Activated CD4-positive, alpha-beta T cell treated with anti-CD3 and anti-CD28 coated beads for 24 hours (primary cell): ENCODE measurements at places on chromosomes 5 and 9.

DNA sequence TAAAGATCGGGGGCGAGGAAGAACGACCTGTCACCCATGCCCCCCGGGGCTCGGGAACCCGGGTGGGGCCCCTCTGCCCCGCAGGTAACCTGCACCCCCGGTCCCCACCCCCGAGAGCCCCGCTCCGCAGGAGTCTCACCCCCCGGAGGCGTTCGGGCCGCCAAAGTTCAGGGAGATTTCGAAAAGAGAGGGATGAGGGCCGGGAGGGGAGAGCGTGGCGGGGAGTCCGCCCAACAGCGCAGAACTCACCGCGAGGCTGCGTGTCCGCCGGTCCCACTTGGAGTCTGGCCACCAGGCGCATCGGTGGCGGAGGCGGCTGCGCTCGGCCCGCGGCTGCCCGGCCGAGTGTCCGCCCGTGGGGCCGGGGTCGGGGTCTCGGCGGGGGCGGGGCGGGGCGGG, at the start of gene PHF19:
Gene PHF19, minus strand, starts transcription at position 347 of the 399 bp plus-strand sequence. CDS start 2,447 bp downstream, outside the sequence.
- no peak for DNase-seq

GRCh38 chr9:35518225-35518821, 28.4 kb downstream of the RUSC2 start:
- DNase-seq: no peak

GRCh38 chr5:93978222-93978621, 236.8 kb upstream of the POU5F2 start:
- no peak for DNase-seq

DNA sequence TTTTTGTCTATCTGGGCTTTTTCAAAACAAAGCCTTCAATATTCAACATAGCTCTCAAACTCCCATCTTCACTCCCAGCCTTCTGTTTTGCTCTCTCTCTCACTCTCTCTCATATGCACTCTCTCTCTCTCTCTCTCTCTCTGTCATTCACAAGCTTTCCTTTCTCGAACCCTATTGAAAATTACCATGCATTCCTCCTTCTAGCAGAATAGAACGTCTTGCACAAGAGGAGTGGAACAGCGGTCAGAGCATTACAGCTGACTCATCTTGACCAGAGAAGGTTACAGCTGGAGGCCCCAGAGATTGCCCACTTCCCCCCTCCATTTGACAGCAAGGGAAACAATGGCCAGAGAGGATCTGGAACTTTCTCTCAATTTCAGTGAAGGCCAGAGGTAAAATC, 51.0 kb upstream of the LIFR start:
- DNase-seq: no peak

GRCh38 chr9:69122082-69122548, 52.0 kb upstream of the TJP2 start:
- DNase-seq: no peak

DNA sequence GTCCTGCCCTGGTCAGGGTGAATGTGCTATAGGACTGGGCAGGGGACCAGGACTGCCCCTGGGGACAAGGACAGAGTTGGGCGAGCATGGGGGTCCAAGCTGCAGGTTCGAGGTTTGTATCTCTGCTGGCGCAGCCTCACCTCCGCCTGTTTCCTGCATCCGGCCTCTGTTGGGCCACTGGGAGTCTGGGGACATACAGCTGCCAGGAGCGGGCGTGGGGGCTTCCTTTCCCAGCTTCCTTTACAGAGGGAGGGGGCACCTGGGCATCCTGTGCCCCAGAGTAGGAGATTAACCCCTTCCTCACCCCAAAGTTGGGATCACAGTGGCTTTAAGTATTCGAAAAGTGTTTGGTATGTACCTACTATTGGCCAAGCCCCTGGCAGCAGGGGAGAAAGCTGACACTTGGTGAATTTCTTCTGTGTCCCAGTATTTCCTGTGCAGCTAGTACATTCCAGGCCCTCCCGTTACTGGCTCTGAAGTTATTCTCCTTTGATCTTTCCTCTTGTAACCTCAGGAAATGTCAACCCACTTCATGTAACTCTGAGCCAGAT, 19.0 kb downstream of the OLFML2A start:
- no peak for DNase-seq

- DNase-seq: no peak
Measured at GRCh38 chr5:133179405-133179804, 127.6 kb downstream of the HSPA4 start.

DNA sequence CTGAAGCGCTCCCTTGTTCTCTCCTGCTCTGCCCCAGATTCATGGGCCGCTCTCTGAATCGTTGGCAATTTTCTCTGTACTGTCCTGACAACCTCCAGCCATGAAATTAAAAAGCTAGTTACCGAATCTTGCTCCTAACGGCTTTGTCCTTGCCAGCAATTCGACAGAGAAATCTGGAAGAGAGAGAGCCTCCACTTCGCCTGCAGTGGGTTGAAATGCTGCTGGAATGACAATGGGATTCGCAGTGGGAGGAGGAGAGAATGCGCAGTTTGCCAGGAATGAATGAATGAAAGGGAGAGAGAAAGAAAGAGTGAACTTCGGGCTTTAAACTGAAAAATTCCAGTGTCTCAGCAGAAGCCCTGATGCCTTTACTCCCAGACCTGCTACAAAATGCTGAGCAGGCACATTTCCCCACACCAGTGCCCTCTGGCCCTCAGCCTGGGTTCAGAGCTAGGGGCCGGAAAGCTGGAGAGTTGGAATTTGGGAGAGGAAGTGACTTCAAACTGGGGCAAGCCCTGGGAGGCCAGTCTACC, 11.5 kb upstream of the BOD1 start:
- DNase-seq: no peak

DNA sequence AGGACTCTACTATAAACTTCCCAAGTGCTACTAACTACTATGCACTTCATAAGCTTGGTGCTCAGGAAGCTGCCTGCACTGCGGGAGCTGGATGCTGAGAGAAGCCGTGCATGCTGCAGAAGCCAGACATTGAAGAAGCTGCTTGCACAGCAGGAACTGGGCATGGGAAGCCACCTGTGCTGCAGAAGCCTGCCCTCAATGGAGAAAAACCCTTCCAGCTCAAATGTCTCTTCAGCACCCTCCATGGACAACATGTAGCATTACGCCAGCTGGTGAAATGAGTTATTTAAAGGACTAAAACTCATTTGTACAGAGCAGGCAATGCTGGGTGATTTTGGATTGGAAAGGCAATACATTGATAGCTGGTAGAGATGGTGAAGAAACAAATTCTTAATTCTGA, 247.2 kb downstream of the KIF4B start:
- DNase-seq: no peak

DNA sequence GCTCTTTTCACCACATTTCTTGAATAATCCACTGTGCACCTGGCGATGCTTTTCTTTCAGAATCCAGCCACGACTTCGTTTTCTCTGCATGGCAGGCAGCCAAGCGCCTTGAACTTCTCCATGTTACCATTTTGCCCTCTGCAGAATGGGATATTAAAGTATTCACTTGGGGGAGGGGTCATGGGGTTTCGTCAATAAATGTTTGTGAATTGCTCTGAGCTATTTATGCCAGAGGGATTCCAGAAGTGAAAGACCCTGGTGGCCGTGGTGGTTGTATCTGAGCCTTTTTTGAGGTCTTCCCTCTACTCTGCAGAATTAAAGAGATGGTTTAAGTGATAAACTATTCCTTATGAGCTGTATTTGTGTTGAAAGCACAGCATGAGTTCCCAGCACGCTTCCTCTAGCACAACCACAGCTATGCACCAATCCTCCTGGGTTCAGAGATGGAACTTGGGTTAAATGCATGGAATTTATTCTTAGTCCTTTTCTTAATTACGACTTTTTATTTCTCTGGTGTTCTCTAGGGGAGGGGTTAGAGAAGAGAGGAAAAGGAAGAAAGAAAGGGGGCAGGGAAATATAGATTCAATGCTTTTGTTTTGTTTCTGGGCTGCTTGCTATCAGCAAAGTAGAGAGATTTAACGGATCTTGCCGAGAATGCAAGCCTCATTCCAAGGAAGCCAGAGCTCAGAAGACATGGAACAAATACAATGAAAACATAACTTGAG, 478.2 kb upstream of the TNC start:
- DNase-seq: no peak

GRCh38 chr9:31847963-31848362, 536.5 kb upstream of the ACO1 start:
- DNase-seq: no peak

- no peak for DNase-seq
Measured at GRCh38 chr9:127279717-127280285, 15.2 kb downstream of the GARNL3 start.

DNA sequence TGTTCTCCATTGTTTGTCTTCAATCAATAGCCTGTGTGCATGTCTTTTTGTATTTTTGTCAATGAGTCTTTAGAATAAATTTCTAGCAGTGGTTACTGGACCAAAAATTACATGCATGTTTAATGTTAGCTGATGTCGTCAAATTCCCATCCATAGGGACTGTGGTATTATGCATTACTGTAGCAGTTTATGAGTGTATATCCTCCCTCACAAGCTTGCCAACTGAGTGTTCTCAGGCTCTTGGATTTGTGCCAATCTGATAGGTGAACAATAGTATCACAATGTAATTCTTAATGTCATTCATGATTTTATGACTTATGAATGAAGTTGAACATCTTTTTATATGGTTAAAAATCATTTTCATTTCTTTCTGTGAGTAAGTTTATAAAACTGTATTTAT, 13.0 kb downstream of the SNX24 start:
- no peak for DNase-seq

- DNase-seq: no peak
Measured at GRCh38 chr5:177041936-177042335, 19.4 kb downstream of the ZNF346 start.

GRCh38 chr5:107123014-107123413, 547.7 kb downstream of the EFNA5 start:
- no peak for DNase-seq

DNA sequence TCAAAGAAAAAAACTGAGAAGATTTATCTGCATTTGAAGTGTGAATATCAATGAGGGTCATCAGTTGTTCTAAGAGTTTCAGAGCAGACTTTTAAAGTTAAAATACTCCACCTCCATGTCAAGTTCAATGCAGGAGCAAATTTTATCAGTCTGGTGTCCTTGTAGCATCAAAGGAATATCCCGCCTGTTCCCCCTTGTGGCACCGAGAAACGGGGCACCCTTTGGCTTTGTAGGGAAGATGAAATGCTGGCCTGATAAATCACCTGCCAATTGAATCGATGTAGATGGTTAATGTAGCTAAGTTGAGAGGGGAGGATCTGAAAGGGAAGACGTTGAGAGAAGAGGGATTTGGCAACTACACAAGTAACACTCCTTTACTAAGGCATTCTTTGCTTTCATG, 714.5 kb downstream of the EFNA5 start:
- no peak for DNase-seq

GRCh38 chr5:106649031-106649430, 1021.7 kb downstream of the EFNA5 start:
- DNase-seq: no peak

- no peak for DNase-seq
Measured at GRCh38 chr9:8701904-8702303, 902.3 kb upstream of the DMAC1 start.

DNA sequence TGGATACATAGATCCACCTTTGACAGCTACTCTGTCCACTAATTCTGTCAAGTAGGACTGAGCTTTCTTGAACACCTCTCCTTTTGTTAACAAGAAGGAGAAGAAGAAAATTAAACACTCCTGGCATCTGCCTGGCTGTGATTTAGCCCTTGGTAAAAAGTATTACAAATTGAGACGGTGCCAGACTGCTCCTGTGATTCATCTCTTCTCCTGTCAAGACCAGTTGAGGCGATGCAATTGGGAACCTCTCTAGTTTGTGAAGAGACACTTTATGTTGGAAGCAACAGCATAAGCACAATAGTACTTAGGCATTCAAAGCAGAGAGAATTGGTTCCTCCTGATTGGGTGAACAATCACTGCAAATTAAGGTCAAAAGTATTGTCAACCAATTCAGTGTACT, 72.7 kb downstream of the GHR start:
- DNase-seq: no peak

DNA sequence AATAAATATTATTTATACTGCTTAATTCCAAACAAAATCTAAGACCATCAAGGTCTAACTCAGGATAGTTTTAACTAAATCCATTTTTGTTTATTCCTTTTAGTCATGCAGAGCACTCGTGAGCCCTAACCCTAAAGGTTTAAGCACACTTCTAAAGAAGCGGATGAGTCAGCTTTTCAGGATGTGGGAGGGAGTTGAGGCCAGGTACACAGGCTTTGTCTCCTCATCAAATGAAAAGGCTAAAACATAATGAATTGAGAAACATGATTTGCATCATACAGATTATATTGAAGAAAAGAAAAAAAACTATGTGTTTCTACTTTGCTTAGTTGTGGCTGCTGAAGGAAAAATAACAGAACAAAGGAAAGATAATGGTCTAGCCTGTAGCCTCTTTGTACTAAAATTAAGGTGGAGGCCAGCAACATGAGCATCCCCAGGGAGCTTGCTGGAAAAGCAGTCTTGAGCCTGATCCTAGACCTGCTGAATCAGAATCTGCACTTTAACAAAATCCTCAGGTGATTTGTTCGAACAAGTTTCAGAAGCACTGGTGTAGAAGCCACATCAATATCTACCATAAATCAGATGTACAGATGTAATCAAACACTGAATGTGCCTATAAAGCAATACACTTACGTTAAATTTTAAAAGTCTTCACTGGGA, 21.1 kb upstream of the ISCA1 start:
- peak; percentile 31 for DNase-seq

- DNase-seq: no peak
Measured at GRCh38 chr5:111580956-111581355, 68.6 kb upstream of the STARD4 start.

- no peak for DNase-seq
Measured at GRCh38 chr5:5658226-5658625, 235.7 kb downstream of the ICE1 start.

DNA sequence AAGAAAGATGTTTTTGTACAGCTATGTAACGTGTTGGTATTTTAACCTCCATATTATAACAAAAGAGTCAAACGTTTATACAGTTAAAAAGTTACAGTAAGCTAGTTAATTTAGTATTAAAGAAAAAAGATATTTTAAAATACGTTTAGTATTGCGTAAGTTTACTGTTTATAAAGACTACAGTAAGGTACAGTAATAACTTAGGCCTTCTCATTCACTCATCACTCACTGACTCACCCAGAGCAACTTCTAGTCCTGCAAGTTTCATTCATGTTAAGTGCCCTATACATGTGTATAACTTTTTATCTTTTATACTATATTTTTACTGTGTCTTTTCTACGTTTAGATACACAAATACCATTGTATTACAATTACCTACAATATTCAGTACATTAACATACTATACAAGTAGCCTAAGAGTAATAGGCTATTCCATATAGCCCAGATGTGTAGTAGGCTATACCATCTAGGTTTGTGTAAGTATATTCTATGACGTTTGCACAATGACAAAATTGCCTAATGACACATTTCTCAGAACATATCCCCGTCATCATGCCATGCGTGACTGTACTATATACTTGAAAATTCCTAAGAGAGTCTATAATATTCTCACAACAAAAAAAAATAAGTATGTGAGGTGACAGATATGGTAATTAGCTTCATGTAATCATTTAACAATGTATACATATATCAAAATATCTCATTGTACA, 33.8 kb downstream of the ERP44 start:
- DNase-seq: no peak

DNA sequence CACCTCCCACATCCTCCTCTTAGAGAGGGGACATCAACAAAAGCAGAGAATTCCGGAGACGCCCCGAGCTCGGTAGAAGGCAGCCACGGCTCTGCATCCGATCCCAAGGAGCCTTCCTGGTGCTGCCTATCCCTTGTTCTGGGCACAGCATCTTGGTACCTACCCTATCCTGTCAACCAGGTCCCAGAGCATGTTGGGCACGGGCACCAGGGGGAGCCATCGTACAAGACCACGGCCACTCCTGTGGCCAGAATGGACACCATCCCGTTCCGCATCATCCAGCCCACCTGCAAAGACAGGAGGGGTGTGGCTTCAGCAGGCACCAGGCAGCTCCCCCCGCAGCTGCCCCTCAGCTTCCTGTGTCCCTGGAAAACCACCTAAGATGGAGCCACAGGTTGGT, 62.7 kb upstream of the ZNF354A start:
- peak; percentile 9 for DNase-seq
